ENCODE measurements at places on chromosomes 6 and 20. TPM values are rescaled to one million over a fixed set of nuclear protein-coding genes. Genes with fewer than 3 reads are reported as not detected.

The SLC24A3 gene
- under 0.01 TPM for total RNA-seq

The BTN3A1 gene
- 15.1 TPM for total RNA-seq

The SAMD10 gene
- total RNA-seq, result 1.8 TPM

The PGC gene
- total RNA-seq, result not detected

The CST7 gene
- total RNA-seq, result not detected

The MTCH1 gene
- total RNA-seq, result 125 TPM

The MCM3 gene
- 90.3 TPM for total RNA-seq

The DNMT3B gene
- 4.0 TPM for total RNA-seq

The COL21A1 gene
- total RNA-seq, result 5.3 TPM

The SLC13A3 gene
- 2.5 TPM for total RNA-seq

The ADTRP gene
- 1.8 TPM for total RNA-seq

The ERGIC3 gene
- total RNA-seq, result 201 TPM

The ADGRG6 gene
- total RNA-seq, result 0.37 TPM

The ZSCAN12 gene
- total RNA-seq, result 5.1 TPM

The RIPOR3 gene
- 2.2 TPM for total RNA-seq

The NR2E1 gene
- total RNA-seq, result not detected

The GLP1R gene
- total RNA-seq, result not detected

The RFX6 gene
- not detected for total RNA-seq

The TNFRSF6B gene
- total RNA-seq, result 8.2 TPM

The SIRPG gene
- total RNA-seq, result not detected

The DYNLT2 gene
- total RNA-seq, result 0.98 TPM

The NAPB gene
- total RNA-seq, result 10.0 TPM

The EMILIN3 gene
- total RNA-seq, result not detected

The RNF5 gene
- total RNA-seq, result 15.1 TPM

The WFDC5 gene
- total RNA-seq, result not detected

The SULF2 gene
- total RNA-seq, result 0.98 TPM

The LIN28B gene
- total RNA-seq, result not detected

The DLK2 gene
- not detected for total RNA-seq

The CRIP3 gene
- total RNA-seq, result not detected

The GRM4 gene
- total RNA-seq, result not detected

The BANF2 gene
- not detected for total RNA-seq

The PROCR gene
- 136 TPM for total RNA-seq

The PRPH2 gene
- total RNA-seq, result 0.78 TPM

The CALHM4 gene
- not detected for total RNA-seq

The TUBB2B gene
- 2.7 TPM for total RNA-seq

The FAM217A gene
- total RNA-seq, result not detected

The KCNK16 gene
- total RNA-seq, result not detected

The SLC12A5 gene
- total RNA-seq, result not detected

The SIGLEC1 gene
- not detected for total RNA-seq

Measured in subcutaneous preadipocyte (primary cell).